RPMI8226 (cell line): ENCODE measurements at places on chromosomes 2 and 18.

DNA sequence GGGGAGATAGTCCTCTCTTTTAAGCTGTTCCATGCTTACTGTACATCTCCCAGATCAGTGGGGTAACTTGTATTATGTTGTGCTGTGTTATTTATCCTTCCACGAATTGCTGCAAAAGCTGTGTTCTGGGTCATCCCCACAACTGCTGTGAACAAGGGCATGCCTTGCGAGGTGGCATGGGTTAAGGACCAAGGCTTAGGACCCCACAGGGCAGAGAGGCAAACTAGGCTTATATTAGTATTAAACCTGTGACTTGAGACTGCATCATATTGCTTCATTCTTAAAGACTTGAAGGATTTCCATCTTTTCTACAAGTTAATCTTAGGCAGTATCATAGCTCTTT lies 19.9 kb downstream of the RND3 start:
- no peak for DNase-seq

DNA sequence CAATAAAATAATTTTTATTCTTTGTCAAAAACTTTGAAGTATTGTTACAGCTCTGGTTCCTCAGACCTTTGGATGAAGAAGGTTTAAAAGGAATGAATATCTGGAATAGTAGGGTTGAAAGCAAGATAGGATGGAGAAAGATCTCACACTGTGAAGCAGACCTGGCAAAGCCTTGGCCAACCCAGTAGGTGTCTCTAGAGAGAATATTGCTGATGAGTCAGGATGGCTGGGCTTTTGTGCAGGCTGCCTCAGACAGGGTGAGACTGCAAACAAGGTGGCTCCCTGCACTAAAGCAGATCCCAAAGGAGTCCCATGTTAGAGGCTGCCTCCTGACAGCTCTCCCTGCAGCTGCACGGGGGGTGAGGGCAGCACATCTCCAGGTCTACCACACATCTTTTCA lies 226.0 kb upstream of the ITGA4 start:
- DNase-seq = peak; percentile 8

DNA sequence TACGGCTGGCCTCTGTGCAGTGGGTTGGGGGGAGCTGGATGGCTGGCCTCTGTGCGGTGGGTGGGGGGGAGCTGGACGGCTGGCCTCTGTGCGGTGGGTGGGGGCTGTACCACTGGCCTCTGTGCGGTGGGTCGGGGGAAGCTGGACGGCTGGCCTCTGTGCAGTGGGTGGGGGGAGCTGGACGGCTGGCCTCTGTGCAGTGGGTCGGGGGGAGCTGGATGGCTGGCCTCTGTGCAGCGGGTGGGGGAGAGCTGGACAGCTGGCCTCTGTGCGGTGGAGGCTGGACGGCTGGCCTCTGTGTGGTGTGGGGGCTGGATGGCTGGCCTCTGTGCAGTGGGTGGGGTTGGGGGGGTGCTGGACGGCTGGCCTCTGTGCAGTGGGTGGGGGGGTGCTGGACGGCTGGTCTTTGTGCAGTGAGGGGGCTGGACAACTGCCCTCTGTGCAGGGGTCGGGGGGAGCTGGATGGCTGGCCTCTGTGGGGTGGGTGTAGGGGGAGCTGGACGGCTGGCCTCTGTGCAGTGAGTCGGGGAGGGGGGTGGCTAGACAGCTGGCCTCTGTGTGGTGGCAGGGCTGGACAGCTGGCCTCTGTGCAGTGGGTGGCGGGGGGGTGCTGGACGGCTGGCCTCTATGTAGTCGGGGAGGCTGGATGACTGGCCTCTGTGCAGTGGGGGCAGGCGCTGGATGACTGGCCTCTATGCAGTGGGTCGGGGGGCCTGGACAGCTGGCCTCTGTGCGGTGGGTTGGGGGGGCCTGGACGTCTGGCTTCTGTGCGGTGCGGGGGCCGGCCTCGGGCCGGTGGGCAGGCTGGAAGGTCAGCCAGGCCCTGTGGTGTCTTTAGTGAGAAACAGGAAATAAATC lies 31.9 kb downstream of the NFATC1 start:
- no peak for DNase-seq

DNA sequence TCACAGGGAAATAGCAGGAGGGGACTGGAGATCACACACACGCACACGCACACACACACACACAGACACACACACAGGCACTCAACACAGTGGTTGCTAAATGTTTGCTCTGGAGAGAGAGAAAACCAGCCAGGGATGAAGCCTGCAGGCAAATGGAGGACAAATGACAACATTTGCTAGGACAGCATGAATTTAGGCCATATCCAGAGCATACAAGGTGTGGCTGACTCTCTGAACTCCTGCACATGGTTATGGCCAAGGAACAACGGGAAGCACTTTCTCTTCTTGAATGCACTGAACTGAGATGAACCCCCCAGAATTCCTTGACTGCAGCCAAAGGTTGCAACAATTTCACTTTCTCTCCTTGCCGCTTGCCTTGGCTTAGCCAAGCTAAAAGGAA lies 230.0 kb upstream of the RASGRP3 start:
- DNase-seq = no peak

- DNase-seq = no peak
Measured at GRCh38 chr2:238398577-238398976, 28.1 kb upstream of the ASB1 start.

DNA sequence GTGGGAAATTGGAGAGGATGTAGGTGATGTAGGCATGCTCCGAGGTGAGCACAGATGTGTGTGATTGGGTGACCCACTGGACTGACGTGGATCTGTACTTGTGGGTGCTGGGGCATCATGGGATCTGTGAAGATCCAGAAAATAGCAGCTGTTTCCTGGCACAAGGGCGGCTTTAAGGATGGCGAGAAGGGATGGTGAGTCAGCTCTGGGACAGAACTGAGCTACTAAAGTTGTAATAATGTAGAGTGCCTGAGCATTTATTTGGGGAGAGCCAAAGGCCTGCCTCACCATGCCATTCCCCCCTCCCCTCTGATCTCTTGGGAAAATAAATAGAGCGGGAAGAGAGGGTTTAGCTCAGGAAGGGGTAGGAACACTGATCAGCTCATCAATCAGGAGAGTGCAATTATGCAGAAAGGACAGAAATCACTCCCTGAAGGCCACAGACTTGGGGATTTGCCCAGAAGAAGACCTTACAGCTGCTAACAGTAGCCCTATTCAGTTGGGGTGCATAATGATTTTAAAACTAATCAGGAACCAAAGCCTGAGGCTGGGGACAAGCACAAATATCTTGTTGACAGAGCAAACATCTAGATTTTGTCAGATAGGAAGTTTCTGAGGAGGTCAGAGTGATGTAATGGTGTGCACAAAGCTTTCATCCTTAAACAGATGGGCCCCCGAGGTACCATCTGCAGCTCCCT lies 30.3 kb downstream of the TANC1 start:
- no peak for DNase-seq

GRCh38 chr18:9494778-9495331 lies 19.5 kb downstream of the RALBP1 start:
- DNase-seq = no peak
